Activated CD4-positive, alpha-beta T cell treated with anti-CD3 and anti-CD28 coated beads, Interleukin-2, amount 50 U/mL, for 16 hours (primary cell): ENCODE measurements at places on chromosomes 4 and X.
A peak's percentile ranks its signal among the peaks of the same experiment; 100 is the strongest.

DNA sequence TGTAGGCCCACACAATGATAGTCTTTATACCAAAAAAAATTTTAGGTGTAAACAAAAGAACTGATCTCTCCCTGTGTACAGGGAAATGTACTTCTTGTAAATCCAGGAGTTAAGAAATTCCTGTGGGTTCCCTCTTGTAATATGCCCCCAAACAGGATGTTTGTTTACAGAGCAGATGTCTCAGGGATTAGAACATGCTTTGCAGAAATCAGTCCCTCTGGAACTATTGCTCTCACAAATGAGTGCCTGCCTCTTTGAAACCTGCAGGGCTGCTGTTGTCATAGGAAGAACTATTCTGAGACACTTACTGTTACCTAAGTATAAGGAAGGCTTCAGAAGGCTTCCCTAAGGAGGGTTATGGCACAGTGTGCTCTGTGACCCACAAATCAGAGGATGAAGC, 35.6 kb downstream of the PAK3 start:
- DNase-seq = no peak

GRCh38 chr4:2859514-2859913, 15.9 kb downstream of the ADD1 start:
- no peak for DNase-seq

DNA sequence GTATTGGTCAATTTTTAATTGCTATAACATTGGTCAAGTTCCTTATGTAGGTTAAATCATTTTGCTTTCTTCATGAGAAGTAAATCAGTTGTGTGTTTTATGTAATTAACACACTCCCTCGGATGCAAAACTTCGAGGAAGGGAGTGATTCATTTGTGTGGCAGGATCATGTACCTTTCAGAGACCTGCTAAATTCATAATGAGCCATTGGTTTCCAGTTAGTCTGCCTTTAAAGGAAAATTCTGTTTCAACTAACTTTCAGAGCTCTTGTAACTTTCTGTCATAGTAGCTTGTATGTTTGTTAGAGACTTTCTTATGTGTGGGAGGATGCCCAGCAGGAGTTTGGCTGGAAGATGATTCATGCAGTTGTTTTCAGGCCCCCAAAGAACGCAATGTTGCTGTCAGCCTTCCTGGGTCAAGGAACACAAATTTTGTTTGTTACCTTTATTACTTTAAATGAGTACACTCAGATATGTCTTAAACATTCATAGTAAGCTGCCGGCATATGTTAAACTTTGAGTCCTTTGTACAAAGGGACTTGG, 72.1 kb downstream of the GPR101 start:
- DNase-seq = peak; percentile 18

DNA sequence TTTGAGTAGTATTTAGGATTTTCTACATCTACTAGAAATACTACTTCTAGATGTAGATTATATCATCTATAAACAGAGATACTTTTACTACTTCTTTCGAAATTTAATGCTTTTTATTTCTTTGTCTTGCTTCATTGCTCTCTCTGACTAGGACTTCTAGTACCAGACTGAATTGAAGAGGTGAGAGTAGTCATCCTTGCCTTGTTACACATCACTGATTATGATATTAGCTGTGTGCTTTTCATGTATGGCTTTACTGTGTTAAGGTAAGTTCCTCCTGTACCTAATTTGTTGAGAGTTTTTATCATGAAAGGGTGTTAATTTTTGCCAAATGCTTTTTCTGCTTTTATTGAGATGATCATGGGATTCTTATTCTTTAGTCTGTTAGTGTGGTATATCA, 19.6 kb upstream of the IL2 start:
- DNase-seq = no peak

- DNase-seq = no peak
Measured at GRCh38 chrX:1507511-1508463, 29.2 kb downstream of the P2RY8 start.

- DNase-seq = no peak
Measured at GRCh38 chr4:87451537-87451936, 29.2 kb downstream of the NUDT9 start.

DNA sequence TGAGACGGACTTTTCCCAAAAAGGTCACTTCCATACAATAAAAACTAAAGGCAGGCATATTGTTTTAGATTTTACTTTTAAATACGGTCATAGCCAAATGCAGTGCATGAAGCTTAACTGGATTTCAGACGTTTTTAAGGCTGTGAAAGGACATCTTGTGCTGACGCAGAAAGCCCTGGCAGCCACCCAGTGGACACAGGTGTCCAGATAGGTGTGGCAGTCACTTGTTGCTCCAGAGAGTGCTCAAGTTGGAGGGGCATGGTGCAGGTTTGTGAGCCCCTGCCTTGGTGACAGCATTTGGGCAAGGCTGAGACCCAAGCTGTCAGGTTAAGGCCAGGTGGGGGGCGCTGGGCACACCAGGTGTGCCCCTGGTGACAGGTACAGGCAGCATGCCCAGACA, 135.8 kb upstream of the TBL1X start:
- no peak for DNase-seq

GRCh38 chr4:4502694-4503311, 39.0 kb downstream of the STX18 start:
- DNase-seq = peak; percentile 37

- peak; percentile 5 for DNase-seq
Measured at GRCh38 chrX:51891821-51892551, 1.4 kb upstream of the MAGED1 start.

DNA sequence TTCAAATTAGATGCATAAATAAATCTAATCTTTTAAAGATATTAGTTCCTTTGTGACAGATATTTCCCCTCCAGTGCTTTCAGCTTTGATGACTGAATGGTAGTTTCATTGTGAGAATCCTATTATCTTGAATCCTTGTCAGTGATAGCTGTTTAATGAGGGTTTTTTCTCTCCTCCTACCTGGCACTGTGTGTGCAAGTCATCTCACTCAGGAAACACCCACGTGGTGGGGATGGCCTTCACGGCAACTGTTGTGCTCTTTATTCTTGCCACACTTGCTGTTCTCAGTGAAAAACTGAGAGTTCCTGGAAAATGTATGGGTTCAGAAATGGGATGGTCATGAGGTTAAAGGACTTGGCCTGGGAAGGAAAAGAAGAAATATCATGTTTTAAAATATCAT, 129.9 kb downstream of the SPRY1 start:
- DNase-seq = peak; percentile 3

DNA sequence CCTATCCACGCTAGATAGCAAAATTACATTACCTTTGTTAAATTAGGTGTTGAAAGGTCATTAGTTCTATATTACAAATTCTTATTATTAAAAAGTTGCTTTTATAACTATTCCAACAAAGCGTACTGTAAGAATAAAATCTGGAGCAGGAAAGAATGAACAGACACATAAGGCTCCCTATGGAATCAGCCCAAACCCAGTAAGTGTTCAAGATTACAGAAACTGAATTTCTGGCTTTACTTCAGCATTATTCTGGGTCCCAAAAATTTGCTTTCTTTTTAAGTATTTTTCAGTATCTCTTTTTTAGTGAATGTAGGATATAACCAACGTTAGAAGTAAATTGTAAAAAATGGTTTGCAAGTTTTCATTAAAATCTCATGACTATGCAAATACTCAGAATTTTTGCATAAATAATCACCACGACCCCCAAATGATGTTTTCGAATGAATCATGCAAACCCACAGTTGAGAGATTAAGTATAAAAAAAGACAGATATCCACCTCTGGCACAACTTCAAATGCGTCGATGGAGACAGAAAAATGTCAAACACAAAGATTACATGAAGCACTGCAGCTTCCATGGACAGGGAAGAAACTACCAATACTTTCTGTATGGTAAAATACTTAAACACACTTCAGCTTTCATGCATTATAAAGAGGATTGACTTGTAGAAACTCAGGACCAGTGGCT, 238.5 kb downstream of the RASL11B start:
- no peak for DNase-seq

- DNase-seq = no peak
Measured at GRCh38 chrX:10077425-10078188, 79.2 kb upstream of the CLCN4 start.

GRCh38 chr4:145496292-145496691, 14.6 kb downstream of the SMAD1 start:
- no peak for DNase-seq
